Regular cardiac myocyte (primary cell): ENCODE measurements at places on chromosomes 13 and 19. TPM values are rescaled to one million over a fixed set of nuclear protein-coding genes. Genes with fewer than 3 reads are reported as not detected.

ZNF606 gene
- total RNA-seq: 9.2 and 22.6 TPM in 2 replicates

ZNF283 gene
- 10.0 and 14.1 TPM in 2 replicates for total RNA-seq

ZNF578 gene
- total RNA-seq: 3.5 and 6.2 TPM in 2 replicates

DIRAS1 gene
- total RNA-seq: 0.19 and 0.85 TPM in 2 replicates

CEACAM7 gene
- not detected in 2 replicates for total RNA-seq

THSD8 gene
- total RNA-seq: not detected in 2 replicates

KBTBD6 gene
- total RNA-seq: 9.0 and 15.1 TPM in 2 replicates

NCR1 gene
- total RNA-seq: not detected in 2 replicates

SMIM17 gene
- total RNA-seq: 0.28 TPM in 1 of 2 replicates, not detected in the other

YJEFN3 gene
- 0.28 and 0.38 TPM in 2 replicates for total RNA-seq

ZNF441 gene
- total RNA-seq: 12.7 and 16.1 TPM in 2 replicates
